ENCODE measurements at places on chromosomes 7 and 10.

DNA sequence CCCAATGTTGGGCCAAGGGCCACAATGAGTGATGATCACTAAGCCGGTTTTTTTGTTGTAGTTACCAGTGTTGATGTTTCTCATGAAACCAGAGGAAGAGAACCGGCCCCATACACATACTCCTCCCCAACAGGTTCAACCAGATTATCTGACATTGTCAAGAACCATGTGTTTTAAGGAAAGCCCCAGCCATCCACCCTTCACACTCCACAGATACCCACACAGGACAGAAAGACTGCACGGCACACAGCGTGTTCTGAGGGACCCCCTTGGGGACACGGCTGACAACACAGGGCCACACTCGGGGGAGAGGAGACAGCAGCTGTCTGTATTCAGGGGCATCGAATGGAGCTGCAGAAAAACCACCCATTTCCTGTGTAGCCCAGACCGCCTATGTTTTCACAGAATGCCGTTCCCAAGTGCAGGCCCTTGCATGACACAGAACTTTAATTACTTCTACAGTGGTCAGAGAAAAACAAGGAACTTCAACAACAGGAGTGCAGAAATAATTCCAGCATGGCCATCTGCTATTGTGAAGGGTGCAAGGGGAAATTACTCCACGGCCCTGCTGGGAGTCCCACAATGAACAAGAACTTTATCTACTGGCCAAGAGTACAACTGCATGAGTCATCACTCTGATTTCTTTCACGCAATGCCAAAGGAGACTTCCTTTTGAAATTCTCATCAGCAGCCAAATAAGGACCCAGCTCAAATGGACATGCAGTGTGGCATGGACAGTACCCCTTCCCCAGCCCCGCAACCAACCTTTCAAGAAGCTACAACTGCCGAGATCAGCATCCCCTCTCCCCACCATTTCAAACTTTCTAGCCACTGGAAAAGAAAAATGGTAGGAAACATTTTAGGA, 2.3 kb downstream of the KLF6 start:
- DNase-seq = peak; percentile 86

GRCh38 chr7:124387056-124387455, 354.2 kb upstream of the TMEM229A start:
- no peak for DNase-seq

DNA sequence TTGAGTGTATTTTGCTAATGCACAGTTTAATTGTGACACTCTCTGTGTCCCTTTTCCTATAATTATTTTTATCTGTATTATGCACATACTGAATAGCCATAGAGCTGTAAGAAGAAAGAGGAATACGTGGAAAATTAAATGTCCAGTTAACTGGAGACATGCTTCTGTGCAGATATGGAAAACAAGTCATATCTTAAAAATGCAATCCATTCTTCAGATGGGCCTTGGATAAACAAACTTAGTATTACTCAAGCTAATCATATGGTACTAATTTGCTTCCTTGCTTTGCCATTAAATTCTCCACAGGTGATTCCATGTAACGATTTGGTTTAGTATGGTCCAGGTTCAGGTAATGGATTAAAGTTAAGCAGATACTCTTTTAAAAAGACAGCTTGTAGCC, 201.2 kb upstream of the CELF2 start:
- DNase-seq = no peak

DNA sequence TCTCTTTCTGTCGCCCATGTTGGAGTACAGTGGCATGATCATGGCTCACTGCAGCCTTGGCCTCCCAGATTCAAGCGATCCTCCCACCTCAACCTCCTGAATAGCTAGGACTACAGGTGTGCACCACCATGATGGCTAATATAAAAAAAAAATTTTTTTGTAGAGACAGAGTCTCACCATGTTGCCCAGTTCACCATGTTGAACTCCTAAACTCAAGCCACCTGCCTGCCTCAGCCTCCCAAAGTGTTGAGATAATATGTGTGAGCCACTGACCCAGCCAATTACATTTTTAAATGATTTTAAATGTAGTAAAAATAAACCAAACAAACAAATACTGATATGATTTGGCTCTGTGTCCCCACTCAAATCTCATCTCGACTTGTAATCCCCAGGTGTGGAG, 101.7 kb upstream of the LEP start:
- DNase-seq = no peak

GRCh38 chr10:92200564-92200963, 90.3 kb downstream of the CPEB3 start:
- no peak for DNase-seq

- no peak for DNase-seq
Observed at GRCh38 chr10:71684356-71685173, 35.0 kb downstream of the C10orf105 start.

GRCh38 chr10:70343312-70343711, 39.1 kb downstream of the LRRC20 start:
- no peak for DNase-seq

DNA sequence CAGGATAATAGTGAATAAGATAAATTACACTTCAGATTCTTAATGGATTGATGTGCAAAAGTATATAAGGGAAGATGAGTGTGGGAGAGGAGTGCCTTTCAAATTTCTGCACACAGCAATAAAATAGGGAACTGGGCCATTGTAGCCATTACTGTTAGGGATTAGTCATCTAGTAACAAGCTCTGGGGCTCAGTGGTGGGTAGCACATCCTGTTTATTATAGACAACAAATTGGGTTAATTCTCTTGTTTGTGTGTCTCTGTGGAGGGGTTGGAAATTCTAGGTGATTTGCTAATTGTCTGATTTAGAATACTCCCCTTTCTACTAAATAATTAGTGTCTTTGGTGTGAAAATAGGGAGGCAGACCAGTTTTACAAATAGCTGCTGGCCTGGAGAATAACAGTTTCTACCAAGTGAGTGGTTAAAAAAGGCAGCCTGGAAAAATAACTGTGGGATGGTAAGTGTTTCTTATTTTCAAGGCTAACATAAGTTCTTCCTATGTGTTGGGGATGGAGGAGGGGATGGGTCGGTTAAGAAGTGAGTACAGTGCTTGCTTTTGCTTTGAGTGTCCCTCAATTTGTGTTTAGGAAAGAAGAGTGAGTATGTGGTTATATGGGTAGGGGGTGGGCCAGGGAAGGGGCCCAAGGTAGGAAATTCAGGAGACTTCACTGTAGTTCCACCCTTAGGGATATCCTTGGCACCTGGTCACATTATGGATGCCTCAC, 43.3 kb upstream of the TMEM248 start:
- no peak for DNase-seq

- DNase-seq = no peak
Observed at GRCh38 chr7:20223356-20223755, 6.2 kb upstream of the MACC1 start.

- no peak for DNase-seq
Observed at GRCh38 chr7:157294773-157295172, 42.0 kb upstream of the DNAJB6 start.

DNA sequence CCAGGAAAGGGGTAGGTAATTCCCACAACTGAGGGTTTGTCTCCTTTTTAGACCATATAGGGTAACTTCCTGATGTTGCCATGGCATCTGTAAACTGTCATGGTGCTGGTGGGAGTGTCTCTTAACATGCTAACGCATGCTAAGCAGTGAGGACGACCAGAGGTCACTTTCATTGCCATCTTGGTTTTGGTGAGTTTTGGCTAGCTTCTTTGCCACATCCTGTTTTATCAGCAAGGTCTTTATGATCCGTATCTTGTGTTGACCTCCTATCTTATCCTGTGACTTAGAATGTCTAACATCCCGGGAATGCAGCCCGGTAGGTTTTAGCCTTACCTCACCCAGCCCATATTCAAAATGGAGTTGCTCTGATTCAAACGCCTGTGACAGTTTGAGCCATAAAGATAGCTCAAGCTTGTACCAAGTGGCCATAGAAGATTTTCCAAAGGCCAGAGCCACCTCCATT, 176.0 kb upstream of the NAMPT start:
- DNase-seq = no peak

GRCh38 chr10:121268363-121268762, 329.9 kb downstream of the FGFR2 start:
- no peak for DNase-seq

- no peak for DNase-seq
Observed at GRCh38 chr10:122293156-122293960, 22.3 kb downstream of the BTBD16 start.

GRCh38 chr7:73905360-73905759, 44.4 kb downstream of the TMEM270 start:
- DNase-seq = peak; percentile 62

GRCh38 chr10:119597405-119598186, 832 bp upstream of the TIAL1 start:
- DNase-seq = no peak

- DNase-seq = peak; percentile 83
Observed at GRCh38 chr7:30285536-30286284, 1.3 kb downstream of the ZNRF2 start.

GRCh38 chr7:70636169-70636568, 495.8 kb upstream of the GALNT17 start:
- DNase-seq = no peak

DNA sequence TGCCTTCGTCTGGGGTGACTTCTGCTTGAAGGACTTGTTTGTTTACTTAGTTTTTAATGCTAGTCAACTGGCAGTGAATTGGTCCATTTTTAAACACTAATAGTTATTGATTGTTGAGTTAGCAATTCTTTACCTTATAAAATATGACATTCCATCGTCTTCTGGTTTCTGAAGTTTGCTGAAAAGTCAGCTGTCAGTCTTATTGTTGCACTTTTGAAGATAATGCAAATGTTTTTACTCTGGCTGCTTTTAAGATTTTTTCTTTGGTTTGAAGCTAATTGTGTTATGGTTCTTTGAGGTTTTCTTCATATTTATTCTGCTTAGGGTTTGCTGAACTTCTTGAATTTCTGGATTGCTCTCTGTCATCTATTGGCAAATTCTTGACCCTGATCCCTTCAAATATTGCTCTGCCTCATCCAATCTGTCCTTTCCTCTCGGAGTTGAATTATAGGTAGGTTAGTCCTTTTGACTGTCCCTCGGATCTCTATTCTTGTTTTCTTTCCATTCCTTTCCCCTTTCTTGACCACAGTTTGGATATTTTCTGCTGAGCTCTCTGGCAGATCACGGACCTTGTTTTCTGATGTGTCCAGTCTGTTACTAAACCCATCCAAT, 24.2 kb downstream of the MGMT start:
- DNase-seq = no peak

DNA sequence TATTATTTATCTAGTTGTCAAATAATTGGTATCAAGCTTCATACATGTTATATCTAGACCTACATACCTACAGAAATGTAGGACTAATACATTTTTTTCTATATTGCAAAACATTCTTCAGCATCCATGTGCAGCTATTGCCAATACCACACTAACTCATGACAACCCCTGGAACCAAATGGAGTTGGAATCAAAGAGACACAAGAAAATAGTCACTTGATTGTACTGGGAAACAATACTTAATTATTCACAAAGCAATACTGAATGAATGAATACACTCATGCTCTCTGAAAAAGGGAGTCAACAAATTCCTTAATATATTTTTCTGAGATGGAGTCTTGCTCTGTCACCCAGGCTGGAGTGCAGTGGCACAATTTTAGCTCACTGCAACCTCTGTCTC, 10.4 kb upstream of the CFAP43 start:
- no peak for DNase-seq

DNA sequence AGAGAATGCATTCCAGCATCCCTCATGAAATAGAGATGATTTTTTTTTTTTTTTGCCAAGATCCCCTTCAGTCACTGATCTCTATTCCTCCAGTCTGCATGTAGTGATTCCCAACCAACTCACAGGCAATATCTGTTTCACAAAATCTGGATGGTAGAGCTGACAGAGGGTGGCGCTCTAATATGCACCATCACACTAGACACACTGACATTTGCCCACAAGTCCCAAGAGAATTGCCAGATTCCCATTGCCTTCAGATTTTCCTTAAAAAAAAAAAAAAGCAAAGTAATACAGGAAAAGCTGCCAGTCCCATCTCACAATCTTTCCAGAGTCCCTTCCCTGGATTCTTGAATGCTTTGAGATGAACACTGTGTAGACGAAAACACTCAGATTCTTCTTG, 301.0 kb downstream of the SORCS1 start:
- DNase-seq = no peak

- no peak for DNase-seq
Observed at GRCh38 chr7:147411096-147411495, 1179.5 kb upstream of the C7orf33 start.

DNA sequence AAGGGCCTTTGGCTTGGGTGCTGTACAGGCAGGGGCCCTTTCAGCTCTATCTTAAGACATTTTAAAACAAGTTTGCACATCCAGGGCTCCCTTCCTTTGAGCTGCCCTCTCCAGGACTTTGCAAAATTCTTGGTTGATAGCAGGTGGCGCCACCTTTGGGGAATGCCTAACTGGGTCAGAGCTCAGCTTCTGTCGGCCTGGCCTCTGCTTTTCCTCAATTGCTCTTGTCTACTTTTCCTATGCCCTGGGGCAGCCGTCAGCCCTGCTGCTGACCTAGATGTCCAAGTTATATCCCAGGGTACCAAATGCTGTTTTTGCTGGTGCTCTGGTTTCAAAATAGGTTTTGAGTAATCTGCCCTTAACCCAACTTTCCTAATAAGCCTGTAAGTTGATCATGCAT, 65.8 kb downstream of the APBB1IP start:
- no peak for DNase-seq

DNA sequence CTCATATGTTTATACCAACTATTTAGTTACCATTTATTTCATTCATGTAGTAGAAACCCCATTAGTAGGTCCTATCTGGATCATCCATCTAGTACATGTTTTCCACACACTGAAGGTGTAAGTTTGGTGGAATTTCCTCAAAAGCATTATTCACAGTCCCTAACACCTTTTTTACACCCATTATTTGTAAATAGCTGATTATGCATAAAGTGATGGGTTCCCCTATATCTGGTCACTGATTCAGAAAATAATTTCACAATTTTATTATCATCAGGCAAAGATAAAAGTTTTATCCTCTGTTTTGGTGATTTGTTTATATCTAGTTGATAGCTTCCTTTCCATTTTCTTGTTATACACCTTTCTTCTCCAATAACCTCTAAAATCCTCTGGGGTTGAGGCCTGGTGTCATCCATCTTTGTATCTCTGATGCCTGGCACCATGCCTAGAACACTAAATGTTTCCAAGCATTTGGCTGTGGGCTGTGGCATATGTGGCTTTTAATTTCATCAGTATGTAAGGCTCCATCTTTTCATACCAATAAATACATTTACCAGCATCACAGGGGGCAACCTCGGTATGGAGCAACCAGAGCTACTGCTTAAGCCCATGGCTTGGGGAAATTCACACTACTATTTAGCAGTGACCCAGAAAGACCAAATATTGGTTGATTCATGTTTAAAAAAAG, 1089.5 kb upstream of the LRRN3 start:
- DNase-seq = no peak

DNA sequence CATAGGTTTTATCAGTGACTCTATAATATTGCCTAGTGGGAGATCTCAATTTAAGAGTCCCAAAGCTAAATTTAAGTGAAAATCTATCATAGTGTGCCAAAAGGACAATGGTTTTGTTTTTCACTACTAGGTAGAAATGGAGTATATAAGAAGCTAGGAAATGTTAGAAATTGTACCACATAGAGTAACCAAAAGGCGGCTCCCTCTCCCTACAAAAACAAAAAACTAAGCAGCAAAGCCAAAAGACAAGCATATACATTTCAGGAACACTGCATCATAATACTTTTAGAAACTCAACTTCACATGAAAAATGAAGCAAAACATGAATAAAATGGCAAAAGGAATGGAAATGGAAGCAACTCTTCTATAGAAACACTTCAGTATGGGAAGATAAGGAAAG, 271.6 kb downstream of the CACNA2D1 start:
- DNase-seq = no peak
